Panc1 (cell line): ENCODE measurements at places on chromosomes 12 and 14.

DNA sequence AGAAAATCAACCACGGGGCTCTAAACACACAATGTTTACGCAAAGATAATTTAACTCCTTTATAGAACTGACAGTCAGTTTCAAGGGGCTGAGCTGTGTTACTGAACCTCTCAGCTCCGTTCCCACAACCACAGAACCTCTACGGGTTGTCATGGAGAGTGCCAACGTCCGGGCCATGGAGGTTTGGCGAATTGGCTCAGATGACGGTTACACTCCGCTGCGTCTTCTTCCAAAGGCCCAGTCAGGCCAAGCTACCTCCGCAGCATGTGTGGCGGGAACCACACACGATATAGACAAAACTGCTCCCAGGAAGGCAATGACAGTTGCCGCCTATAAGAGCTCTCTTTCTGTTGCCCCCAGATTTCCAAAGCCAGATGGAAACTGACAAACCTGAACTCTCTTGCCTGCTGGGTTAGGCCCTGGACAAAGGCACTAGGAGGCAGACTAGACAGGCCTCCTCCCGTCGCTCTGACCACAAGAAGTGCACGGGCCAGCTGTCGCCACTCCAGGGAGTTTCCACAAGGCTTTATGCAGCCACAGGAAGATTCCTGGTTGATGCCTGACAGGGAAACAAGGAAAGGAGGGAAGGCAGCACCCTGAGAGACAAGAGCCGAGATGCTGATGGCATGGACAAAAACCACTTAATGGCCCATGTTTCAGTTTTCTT, 30.3 kb downstream of the CCDC88C start:
- DNase-seq = no peak

DNA sequence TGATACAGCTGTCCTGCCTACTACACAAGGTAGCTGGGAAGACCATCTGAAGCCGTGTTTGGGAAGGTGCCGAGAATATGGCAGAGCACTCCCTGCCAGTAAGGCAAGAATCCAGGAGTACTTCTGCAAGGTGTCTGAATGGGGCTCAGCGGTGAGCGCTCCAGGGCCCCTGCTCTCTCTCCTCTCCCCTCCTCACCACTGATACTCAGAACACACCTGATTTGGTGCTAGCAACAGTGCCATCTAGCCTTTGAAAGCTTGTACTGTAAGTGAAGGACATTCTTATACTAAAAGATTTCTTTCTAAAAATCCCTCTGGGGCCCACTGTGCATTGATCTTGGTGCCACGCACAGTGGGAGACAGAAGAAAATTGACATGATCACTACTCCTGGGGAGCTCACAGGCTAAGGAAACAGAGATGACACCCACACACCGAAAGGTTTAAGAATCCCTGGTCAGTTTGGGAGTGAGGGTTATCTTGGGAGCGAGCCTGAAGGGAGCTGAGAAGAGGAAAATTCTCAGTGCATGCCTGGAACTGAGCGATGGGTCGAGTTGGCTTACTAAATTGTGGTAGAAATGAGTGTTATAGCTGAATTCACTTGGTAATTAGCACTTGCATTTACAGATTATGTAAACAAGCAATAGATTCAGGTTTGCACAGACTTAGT, 216.9 kb downstream of the NTF3 start:
- DNase-seq = no peak

GRCh38 chr12:22396253-22396652, 61.7 kb upstream of the ST8SIA1 start:
- no peak for DNase-seq

- no peak for DNase-seq
Measured at GRCh38 chr12:13228579-13228978, 32.1 kb downstream of the EMP1 start.

- no peak for DNase-seq
Measured at GRCh38 chr12:89566615-89567014, 40.8 kb upstream of the POC1B start.

GRCh38 chr14:56145181-56145769, 27.1 kb downstream of the PELI2 start:
- DNase-seq = no peak

GRCh38 chr14:95353664-95354063, 34.0 kb upstream of the CLMN start:
- no peak for DNase-seq

GRCh38 chr14:22024137-22024536, 350.5 kb upstream of the OR4E1 start:
- DNase-seq = no peak

DNA sequence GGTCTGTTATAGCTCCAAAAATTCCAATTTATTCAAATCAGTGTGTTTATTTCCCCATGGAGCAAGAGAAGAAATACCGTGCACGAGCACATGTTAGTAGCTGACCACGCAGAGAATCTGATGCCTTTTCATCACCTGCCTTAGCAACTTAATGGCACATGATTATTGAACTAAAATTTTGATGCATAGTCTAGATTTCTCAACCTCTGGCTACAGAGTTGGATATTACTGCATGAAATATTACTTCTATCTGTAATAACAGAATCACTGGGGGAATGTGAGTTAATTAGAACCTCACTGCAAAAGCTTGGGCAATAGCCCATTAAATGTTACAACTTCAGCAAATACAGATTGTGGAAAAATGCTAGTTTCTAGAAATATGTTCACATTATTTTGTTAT, 335.8 kb downstream of the FLRT2 start:
- no peak for DNase-seq

GRCh38 chr12:32051511-32052211, 55.0 kb upstream of the BICD1 start:
- peak; percentile 80 for DNase-seq

DNA sequence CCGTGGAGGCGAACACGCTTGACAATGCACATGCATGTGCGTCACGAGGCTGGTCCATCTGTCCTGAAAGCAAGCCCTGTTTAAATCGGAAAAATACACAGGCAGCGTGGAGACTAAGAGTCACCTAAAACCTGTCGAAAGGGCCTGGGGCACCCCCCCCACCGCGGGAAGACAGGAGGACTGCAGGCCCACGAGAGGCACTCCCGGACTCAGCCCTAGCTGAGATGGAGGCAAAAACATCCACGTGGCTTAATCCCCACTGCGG, 54.1 kb downstream of the CDC42BPB start:
- DNase-seq = no peak

GRCh38 chr12:104598342-104599271, 141.9 kb downstream of the CHST11 start:
- no peak for DNase-seq

DNA sequence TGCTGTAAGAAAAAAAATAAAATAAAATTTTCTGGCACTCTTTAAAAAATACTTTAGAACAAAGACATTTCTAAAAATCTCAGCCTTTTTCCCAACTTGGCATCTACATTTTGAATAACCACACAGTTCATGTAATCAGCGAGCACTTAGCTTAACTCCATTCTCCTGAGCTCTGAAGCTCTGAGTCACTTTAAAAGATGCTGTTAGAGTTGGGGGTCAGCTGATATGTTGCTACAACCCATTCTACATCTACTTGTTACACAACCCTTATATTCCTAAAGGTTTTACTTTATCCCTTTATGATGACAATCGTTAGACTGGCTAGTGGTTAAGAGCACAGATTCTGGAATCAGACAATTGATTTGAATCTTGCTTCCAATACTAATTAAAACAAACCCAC, 48.3 kb downstream of the SLC41A2 start:
- no peak for DNase-seq

GRCh38 chr12:5745251-5745888, 199.7 kb downstream of the ANO2 start:
- DNase-seq = peak; percentile 28

DNA sequence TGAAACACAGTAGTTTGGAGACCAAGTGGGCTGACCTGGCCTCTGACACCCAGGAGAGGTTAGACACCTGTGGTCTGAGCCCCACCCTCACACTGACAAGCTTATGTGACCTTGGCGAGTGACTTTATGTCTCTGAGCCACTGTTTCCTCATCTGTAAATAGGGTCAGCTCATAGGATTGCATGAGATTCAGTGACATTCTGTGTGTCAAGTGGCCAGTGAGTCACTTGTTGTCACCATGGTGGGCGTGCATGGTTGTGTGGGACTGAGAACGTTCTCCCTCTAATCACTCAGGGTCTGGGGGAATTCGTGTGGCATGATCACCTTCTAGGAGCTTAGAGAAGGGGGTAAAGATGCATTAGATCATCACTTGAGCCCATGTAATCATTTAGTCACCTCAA, 146.4 kb downstream of the PHETA1 start:
- DNase-seq = no peak

GRCh38 chr14:75906680-75907280, 75.0 kb downstream of the TGFB3 start:
- peak; percentile 18 for DNase-seq

DNA sequence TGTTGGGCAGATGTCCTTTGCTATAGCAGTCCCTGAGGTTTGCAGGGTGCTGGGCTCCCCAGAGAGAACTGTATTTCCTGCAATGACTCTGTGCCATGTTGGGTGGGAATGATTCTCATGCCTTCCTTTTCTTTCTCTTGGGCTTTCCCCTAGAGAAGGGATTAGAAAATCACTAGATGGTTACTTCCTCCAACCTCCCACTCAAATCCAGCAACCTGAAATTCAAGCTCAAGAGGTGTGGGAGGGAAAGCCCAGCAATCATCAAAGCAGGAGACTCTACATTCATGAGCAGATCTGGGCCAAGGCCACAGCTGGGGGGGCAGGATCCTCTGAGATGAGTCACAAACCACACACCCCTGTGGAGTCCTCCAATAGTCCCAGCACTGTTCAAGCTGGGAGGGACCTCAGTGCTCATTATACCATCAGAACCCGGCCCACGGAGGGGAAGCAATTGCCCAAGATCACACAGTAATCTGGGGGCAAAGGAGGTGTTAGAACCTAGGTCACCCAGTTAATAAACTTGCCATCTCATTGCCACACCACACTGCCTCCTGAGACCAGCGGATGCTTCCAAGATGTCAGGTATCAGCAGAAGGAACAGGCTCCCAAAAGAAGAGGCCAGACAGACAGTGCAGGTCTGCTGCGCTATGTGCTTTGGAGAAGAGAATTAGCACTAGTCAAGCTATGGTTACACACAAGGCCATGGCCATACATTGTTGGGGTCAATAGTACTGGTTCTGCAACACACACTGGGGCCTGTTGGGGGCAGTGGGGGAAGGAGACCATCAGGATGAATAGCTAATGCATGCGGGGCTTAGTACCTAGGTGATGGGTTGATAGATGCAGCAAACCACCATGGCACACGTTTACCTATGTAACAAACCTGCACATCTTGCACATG, 65.7 kb downstream of the TTC9 start:
- DNase-seq = no peak

- DNase-seq = no peak
Measured at GRCh38 chr12:70609739-70610491, 27.3 kb downstream of the PTPRB start.

- no peak for DNase-seq
Measured at GRCh38 chr14:81211844-81212243, 8.9 kb downstream of the GTF2A1 start.

DNA sequence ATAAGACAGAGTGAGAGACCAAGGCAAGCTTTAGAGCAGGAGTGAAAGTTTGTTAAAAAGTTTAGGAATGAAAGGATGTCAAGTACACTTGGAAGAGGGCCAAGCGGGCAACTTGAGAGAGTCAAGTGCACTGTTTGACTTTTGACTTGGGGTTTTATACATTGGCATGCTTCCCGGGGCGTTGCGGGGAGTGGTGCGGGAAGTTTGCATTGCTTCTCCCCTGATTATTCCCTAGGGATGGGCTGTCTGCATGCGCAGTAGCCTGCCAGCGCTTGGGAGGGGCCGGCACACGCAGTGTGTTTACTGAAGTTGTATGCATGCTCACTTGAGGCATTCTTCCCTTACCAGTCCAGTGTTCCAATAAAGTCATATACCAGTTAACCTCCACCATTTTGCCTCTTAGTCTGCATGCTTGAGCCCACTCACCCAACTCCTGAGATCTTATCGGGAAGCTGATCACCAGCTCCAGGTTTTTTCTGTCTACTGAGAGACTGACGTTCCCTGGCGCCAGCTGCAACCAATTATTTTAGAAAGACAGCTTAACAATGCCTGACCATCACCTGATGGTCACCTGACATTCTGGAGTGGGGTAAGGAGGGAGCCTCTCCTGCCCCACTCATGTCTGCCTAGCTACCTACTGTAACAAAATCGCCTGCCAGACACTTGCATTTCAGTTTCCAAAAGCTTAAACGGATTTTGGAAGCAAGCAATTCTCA, 53.2 kb downstream of the DACT1 start:
- no peak for DNase-seq

DNA sequence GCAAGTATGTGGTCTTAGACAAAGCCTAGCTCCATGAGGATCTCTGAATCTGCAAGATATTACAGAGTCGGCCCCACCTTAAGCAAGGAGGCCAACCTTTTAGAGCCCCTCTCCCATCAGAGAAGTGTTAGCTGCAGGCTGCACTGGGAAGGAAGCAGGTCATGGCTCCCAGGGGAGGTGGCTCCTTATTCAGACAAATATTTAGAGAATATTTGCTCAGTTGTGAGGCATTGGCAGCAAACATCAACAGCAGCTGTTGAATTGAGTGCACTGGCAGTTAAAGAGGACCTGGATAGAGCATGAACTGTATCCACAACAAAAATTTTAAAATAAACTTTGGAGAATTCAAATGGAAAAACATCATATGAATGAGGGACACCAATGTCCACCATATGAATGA, 44.7 kb downstream of the FSCB start:
- DNase-seq = no peak

GRCh38 chr14:23513005-23513817, 38.4 kb downstream of the ZFHX2 start:
- DNase-seq = no peak

DNA sequence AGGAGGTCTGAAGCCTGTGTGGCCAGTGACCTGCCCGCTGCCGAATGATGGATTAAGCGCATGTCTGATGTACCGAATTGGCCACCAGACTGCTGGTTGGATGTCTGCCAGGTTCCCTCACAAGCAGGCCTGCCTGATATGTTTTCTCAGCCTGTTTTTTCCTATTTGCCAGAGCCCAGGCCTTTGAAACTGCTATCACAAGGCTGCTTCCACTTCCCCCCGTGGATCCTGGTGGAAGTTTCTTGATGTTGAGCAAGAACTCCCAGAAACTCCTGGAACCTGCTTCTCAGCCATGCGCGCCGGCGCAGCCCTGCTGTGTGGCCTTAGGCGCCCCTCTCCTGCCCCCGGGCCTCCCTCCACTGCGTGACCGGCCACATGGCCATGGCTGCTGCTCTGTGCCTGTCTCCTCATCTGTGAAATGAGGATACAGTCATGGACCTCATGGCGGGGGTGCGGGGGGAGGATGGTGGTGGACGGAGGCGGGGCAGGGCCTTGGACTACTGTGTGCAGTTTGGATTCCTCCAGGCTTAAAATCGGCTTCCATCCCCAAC, 56.6 kb downstream of the CALM1 start:
- no peak for DNase-seq
